Lower leg skin (tissue), 4 donors: ENCODE measurements at places on chromosomes 1 and 21.

- no peak for DNase-seq
Observed at GRCh38 chr1:15337656-15338402, 71.9 kb upstream of the EFHD2 start.

DNA sequence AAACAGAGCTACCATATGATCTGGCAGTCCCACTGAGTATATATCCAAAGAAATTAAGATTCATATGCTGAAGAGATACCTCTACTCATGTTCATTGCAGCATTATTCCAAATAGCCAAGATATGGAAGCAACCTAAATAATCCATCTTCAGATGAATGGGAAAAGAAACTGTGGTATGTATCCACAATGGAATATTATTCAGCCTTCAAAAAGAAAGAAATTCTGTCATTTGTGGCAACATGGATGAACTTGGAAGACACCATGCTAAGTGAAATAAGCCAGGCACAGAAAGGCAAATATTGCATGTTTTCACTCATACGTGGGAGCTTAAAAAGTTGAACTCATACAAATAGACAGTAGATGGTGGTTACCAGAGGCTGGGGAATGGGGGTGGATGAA lies 47.8 kb downstream of the UBE4B start:
- DNase-seq = no peak

DNA sequence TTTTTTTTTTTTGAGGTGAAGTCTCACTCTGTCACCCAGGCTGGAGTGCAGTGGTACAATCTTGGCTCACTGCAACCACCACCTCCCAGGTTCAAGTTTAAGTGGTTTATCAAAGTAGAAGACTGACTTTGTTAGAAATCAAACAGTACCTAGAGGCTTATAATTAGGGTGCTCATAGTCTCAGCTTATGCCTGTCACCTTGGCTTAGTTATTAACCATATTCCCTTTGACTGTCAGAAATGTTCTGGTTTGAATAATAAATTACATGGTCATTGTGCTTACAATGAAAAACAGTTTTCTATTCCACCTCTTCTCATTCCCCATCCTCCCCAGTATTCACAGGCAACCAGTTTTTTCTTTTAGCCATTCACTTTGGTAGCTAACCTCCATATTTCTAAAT lies 54.8 kb downstream of the CTTNBP2NL start:
- DNase-seq = no peak

DNA sequence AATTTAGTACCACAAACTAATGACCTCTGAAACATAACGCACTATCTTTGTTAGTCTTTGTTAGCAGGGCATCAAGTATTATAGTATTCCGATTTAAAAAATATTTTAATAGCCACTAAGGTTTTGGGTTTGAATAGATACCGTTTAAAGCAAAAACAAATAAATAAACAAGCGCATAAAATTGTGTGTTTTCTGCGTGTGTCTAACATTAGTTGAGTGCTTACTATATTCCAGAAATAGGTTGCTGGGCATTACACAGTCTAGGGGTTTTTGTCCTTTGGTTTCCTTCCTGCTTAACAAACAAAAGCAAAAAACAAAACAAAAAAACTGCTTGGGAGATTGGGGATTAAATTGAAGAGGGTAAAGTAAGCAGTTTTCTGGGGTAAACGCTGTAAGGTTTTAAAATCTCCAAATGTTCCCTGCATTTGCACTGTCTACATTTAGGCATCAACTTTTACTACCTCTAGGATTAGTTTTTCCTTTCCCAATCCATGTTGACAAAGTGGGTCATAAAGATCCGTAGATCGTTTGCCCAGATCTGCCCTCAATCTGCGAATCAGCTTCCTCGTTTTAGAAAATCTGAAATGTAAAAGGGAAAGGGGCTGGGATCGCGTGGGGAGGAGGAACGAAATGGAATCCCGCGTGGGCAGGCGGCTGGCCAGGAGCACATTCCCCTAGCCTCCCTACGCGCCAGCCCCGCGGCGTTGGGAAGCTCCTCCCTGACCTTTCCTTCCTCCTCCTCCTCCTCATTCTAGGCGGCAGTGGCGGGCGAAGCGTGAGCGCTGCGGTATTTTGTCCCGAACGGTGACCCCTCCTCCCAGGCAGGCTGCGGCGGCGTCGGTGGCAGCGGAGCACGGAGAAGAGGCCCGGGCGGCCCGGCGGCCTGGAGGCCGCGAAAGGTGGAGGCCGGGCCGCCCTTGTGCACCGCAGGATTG lies at the start of gene KCTD3:
Gene KCTD3, plus strand, starts transcription at position 749 of the 935 bp plus-strand sequence. CDS start 382 bp downstream, outside the sequence.
- peak; percentile 95 for DNase-seq

GRCh38 chr1:92964998-92965397 lies 3.7 kb upstream of the DIPK1A start:
- no peak for DNase-seq

DNA sequence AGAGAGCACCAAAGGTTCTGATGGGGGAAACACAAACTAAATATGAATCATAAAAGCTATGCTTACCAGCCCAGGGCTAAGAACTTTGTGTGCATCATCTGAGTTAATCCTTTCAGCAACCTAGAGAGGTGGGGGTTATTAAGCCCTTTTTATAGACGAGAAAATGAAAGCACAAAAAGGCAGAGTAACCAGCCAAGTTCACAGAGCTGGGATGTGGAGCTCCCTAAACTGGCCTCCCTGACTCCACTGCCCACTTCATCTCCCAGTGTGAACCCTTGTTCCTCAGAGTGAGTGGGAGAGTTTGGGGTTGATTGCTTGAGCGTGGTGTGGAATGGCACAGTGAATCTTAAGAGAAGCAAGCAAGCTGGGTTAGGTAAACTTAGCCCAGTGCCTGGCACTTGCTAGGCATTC lies 10.8 kb upstream of the BCAR3 start:
- DNase-seq = peak; percentile 23

DNA sequence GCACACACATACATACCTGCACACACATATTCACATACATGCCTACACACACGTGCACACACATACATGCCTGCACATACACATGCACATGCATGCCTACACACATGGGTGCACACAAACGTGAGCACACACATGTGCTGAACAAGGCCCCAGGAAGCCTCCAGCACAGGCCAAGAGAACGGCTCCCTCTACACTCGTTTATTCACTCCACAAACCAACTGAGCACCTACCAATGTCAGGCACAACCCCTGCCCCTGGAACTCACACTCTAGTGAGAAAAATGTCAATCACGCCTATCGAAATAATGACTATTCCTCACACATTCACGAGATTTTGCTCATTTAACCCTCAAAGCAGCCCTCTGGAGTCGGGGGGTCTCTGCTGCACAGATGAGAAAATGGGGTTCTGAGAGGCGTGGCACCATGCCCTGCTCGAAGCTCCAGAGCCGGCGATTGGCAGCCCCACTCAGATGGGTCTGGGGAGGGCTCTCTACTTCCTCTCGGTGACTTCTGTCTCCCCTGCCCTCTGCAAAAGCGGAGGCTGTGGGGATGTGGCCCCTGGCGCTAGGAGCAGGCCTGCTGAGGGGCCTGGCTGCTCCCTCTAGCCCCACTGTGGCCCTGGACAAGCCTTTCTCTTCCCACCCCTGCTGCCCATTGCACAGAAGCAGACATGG lies 90.2 kb upstream of the RUNX3 start:
- DNase-seq = no peak

GRCh38 chr1:18417316-18418269 lies 63.1 kb upstream of the KLHDC7A start:
- DNase-seq = no peak

GRCh38 chr1:94095112-94095637 lies 25.8 kb downstream of the ABCA4 start:
- peak; percentile 38 for DNase-seq

GRCh38 chr1:55067914-55068313 lies 28.6 kb downstream of the PCSK9 start:
- DNase-seq = no peak

- no peak for DNase-seq
Observed at GRCh38 chr1:101242324-101243050, 5.7 kb downstream of the S1PR1 start.

DNA sequence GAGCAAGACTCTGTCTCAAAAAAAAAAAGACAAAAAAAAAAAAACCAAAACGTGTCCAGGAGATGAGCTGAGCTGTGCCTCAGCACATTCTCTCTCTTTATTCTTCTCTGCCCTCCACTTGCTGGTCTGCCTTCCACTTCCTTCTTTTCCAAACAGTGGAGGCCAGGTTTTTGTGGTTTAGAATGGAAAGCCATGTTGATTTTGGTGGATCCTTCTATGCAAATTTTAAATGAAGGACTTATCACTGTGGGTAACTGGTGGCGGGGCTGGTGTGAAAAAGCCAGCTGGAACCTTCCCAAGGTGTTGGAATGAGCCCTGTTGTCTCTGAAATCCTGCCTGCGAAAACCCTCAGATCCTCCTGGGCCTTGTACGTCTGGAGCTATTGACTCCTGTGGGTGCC lies 61.9 kb downstream of the PTPRU start:
- no peak for DNase-seq

DNA sequence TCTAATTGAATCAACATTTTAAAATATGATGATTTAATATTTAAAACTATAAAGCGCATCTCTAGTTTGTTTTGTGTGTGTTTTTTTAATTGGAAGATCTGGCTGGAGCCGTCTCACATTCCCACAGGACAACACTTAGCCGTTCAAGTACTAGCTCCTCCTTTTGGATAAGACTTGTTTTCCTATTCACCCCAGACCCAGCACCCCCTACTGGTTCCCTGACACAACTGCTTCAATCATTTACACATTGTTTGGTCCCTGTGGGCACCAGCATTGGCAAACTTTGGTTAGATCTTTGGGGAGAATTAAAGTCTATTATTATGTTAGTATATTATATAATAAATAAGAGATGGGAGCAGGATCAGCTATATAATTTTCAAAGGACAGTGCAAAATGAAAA lies 34.5 kb downstream of the TYW3 start:
- DNase-seq = no peak

GRCh38 chr1:96634883-96635282 lies 86.7 kb upstream of the PTBP2 start:
- DNase-seq = no peak

DNA sequence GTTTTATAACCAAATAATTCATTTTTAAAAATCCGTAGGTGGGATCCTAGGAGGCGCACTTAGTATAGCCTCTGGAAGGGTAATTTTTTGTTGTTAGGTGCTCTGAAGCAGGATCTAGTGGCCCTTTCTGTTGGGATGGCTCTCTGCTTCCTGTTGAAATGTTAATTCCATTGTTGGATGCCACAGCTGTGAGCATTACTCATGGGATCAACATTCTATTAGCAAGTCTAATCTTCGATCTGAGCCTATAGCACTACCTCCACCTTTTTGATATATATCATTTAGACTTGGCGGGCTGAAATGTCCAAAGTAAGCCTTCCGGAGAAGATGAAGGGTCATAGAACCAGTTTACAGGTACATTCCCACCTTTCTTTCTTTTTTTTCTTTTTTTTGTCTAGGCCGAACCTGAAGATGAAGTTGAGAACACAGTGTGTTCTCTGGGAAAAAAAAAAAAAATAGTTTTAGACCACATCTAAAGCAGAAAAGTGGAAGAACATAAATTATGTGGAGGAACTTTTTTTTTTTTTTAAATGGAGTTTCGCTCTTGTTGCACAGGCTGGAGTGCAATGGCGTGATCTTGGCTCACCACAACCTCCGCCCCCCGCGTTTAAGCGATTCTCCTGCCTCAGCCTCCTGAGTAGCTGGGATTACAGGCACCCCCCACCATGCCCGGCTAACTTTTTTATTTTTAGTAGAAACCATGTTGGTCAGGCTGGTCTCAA lies 1.4 kb downstream of the CXADR start:
- no peak for DNase-seq

- DNase-seq = no peak
Observed at GRCh38 chr1:236051242-236051791, 13.6 kb downstream of the NID1 start.

GRCh38 chr1:100706856-100707255 lies 12.7 kb upstream of the VCAM1 start:
- no peak for DNase-seq

- DNase-seq = no peak
Observed at GRCh38 chr1:3695326-3696217, 43.3 kb downstream of the TP73 start.

DNA sequence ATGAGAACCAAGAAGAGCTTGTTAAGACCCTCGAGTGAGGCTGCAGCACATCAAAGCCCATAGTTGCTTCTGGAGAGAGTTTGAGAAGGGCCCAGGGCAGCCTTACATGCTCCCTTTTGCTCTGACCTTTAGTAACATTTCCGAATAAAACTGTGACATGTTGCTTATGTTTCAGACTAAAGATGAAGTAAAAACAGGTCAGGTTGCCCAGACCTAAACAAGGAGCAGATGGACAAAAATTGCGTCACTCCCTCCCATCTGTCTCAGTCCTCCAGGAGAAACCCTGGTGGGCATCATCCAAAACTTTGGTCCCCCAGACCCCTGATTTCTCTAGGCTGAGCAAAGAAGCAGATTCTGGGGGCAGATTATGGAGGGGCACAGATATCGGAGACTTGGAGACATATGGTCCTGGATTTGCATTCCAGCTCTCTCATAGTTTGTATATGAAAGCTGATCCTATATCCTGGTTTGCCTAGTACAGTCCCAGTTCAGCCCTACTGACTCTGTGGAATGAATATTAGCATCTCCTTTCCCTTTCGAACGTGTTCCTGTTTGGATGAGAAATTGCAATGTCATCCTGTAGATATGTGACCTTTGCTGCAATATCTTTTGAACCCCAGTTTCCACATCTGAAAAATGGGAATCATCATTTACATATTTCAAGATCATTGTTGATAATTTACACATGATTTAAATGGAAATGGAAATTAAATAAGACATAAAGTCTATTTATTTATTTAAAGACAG lies 304.9 kb upstream of the USP24 start:
- DNase-seq = no peak

DNA sequence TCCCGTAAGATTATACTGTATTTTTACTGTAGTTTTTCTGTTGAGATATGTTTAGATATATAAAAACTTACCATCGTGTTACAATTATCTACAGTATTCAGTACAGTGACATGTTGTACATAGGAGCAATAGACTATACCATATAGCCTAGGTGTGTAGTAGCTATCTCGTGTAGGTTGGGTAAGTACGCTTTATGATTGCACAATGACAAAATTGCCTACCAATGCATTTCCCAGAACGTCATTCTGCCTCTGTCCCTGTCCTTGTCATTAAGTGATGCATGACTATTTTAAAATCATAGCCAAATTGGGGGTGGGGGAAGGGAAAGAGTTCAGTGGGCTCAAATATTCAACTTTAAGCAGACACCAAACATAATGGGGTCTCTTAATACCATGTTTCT lies 233.8 kb upstream of the TMEM51 start:
- DNase-seq = no peak

GRCh38 chr1:16521288-16521583 lies 7.2 kb upstream of the RNU1-1 start:
- DNase-seq = no peak
